ENCODE measurements at places on chromosomes 3 and 15. TPM values are rescaled to one million over a fixed set of nuclear protein-coding genes. Genes with fewer than 3 reads are reported as not detected.

Gene NME9
- polyA plus RNA-seq: 1.0 TPM

- no peak overlapping the region for H3K27ac ChIP-seq
- no peak for DNase-seq
- no peaks in the 10 kb centered on the region for H3K36me3 ChIP-seq
- H3K27me3 ChIP-seq: no peaks in the 10 kb centered on the region
- no peaks in the 10 kb centered on the region for H3K4me1 ChIP-seq
These were observed 523.1 kb downstream of the ROBO2 start for GRCh38 chr3:77563012-77563411.

DNA sequence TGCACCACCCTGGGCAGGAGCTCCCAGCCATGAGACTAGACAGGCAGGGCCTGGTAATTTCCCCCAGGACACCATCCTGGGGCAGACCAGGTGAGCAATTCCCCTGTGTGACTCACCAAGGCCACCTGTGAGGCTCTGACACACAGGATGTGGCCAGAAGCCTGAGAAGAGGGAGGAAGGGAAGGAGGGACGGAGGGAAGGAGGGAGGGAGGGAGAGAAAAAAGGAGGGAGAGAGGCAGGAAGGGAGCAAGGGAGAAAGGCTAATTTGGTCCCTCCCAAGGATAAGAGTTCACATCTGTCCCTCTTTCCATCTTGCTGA, 25.9 kb downstream of the WNT7A start:
- no peak for DNase-seq
- H3K27ac ChIP-seq: no peak overlapping the region
- H3K4me1 ChIP-seq: no peaks in the 10 kb centered on the region
- no peak overlapping the region for H3K4me3 ChIP-seq
- peaks cover 36% of the 10 kb centered on the region for H3K27me3 ChIP-seq

DNA sequence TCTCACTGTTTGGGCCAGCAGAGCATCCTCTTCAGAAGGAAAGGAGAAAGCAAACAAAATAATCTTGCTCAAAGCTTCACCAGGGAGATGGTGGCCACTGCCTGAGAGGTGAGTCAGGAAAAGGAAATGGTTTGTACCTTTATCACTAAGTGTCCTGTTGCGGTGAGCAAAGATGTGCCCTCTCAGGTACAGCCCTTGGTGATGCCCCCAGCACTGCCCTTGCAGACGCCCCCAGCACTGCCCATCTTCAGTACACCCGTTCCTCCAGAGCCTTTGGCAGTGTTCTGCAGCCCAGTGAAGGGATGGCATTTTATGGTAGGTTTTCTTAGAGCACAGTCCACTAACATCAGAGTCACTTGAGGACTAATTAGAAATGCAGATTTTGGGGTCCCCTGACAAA, 92.3 kb downstream of the ZNF621 start:
- H3K36me3 ChIP-seq: peaks cover 8% of the 10 kb centered on the region
- H3K4me1 ChIP-seq: peaks cover 38% of the 10 kb centered on the region
- no peak overlapping the region for H3K4me3 ChIP-seq
- no peak for DNase-seq

DNA sequence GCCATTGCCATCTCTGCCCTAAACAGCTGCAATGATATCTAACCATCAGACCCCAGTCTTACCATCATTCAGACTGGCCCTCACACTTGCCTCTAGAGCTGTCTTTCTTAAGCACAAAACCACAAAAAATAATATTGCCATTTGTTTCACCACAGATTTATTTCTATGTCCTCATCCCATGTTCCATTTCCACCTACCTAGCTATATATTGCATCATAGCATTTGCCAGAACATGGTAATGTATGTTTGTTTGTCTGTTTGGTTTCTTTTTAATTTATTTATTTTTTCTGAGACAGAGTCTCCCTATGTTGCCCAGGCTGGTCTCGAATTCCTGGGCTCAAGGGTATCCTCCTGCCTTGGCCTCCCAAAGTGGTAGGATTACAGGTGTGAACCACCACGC, 18.5 kb upstream of the TUSC7 start:
- no peak overlapping the region for H3K27ac ChIP-seq
- H3K36me3 ChIP-seq: no peaks in the 10 kb centered on the region
- no peaks in the 10 kb centered on the region for H3K27me3 ChIP-seq
- DNase-seq: no peak

GRCh38 chr3:100720426-100720825, 11.1 kb downstream of the TFG start:
- H3K27ac ChIP-seq: no peak overlapping the region
- no peak overlapping the region for H3K4me3 ChIP-seq
- H3K4me1 ChIP-seq: peaks cover 17% of the 10 kb centered on the region
- peaks cover 28% of the 10 kb centered on the region for H3K36me3 ChIP-seq
- H3K27me3 ChIP-seq: no peaks in the 10 kb centered on the region
- DNase-seq: no peak

GRCh38 chr15:72313448-72313840, 6.5 kb downstream of the CELF6 start:
- H3K36me3 ChIP-seq: no peaks in the 10 kb centered on the region
- H3K4me1 ChIP-seq: peaks cover 2% of the 10 kb centered on the region
- peak overlapping the region; percentile 90 for H3K27ac ChIP-seq
- DNase-seq: no peak
- no peaks in the 10 kb centered on the region for H3K27me3 ChIP-seq
- H3K4me3 ChIP-seq: no peak overlapping the region

GRCh38 chr3:192174283-192174682, 553.1 kb downstream of the FGF12 start:
- H3K27ac ChIP-seq: no peak overlapping the region
- H3K27me3 ChIP-seq: peaks cover 7% of the 10 kb centered on the region
- no peak for DNase-seq
- no peaks in the 10 kb centered on the region for H3K4me1 ChIP-seq
- H3K4me3 ChIP-seq: no peak overlapping the region

DNA sequence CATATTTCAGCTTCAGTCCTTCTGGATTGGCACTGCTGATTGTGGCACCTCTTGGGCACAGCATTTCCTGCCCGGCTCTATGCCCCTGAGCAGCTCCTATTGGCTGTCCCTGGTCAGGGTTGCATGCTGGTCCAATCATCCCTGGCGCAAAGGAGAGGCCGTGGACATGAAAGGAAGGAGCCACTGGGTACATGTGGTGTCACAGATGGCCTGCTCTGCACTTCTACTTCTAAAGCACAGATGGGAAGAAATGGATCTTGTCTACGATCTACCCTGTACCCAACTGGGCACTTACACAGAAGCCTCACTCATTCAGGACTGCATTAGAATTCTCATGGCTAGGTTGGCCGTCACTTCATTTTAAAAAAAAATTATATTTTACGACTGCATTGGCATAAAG, 232.5 kb downstream of the SHQ1 start:
- H3K27ac ChIP-seq: no peak overlapping the region
- DNase-seq: no peak
- peaks cover 7% of the 10 kb centered on the region for H3K4me1 ChIP-seq
- H3K4me3 ChIP-seq: no peak overlapping the region
- peaks cover 24% of the 10 kb centered on the region for H3K27me3 ChIP-seq

DNA sequence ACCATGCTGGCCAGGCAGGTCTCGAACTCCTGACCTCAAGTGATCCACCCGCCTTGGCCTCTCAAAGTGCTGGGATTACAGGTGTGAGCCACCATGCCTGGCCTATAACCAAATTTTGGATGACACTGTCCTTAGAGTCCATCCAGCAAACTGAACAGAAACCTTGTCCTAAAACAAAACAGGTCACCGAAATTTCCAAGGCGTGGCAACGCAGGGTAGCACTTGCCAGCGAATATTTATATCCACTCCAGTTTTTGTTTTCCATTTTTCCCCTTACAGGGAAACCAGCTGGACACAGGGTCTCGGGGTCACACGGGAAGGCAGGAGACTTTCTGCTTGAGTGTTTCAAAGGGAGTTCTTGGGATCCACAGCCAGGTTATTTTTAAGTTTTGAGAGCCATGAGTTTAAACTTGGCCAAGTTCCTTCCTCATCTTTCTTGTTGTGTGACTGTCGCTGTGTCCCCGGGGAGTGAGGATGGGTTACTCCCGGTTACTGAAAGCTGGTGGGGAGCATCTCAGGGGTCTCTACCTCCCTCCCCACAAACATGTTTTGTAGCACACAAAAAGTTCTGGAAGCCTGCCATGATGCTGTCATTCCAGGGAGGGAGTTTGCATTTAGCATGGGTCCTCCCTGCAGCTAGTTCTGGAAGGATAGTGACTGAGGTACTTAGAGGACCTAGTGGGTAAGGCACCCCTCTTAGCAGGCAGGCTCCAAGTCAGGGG, 12.6 kb downstream of the LIMD1 start:
- H3K27ac ChIP-seq: no peak overlapping the region
- H3K36me3 ChIP-seq: peaks cover 9% of the 10 kb centered on the region
- DNase-seq: no peak
- no peak overlapping the region for H3K4me3 ChIP-seq
- no peaks in the 10 kb centered on the region for H3K27me3 ChIP-seq

DNA sequence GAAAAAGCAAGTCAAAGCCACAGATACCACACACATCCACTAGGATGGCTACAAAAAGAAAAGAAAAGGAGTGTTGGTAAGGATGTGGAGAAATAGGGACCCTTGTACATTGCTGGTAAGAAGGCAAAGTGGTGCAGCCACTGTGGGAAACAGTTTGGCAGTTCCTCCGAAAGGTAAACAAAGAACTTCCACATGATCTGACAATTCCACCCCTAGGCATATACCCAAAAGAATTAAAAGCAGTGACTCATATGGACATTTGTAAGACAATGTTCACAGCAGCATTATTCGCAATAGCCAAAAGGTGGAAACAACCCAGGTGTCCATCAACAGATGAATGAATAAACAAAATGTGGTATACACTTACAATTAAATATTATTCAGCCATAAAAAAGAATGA, 22.2 kb upstream of the GMPPB start:
- no peak overlapping the region for H3K27ac ChIP-seq
- no peak overlapping the region for H3K4me3 ChIP-seq
- H3K4me1 ChIP-seq: peaks cover 5% of the 10 kb centered on the region

- peaks cover 5% of the 10 kb centered on the region for H3K4me1 ChIP-seq
- peaks cover 5% of the 10 kb centered on the region for H3K36me3 ChIP-seq
- DNase-seq: no peak
- H3K27ac ChIP-seq: no peak overlapping the region
- peaks cover 38% of the 10 kb centered on the region for H3K27me3 ChIP-seq
- no peak overlapping the region for H3K4me3 ChIP-seq
These were observed 95.9 kb upstream of the ATP2B2 start for GRCh38 chr3:10601151-10601856.
